CD4-positive, alpha-beta T cell treated with Interleukin-6 at 100 ng/mL for 8 hours (primary cell): ENCODE measurements at places on chromosomes 16 and 17.
A peak's percentile ranks its signal among the peaks of the same experiment; 100 is the strongest.

GRCh38 chr17:2351269-2351668, 14.0 kb downstream of the SGSM2 start:
- no peak for DNase-seq

DNA sequence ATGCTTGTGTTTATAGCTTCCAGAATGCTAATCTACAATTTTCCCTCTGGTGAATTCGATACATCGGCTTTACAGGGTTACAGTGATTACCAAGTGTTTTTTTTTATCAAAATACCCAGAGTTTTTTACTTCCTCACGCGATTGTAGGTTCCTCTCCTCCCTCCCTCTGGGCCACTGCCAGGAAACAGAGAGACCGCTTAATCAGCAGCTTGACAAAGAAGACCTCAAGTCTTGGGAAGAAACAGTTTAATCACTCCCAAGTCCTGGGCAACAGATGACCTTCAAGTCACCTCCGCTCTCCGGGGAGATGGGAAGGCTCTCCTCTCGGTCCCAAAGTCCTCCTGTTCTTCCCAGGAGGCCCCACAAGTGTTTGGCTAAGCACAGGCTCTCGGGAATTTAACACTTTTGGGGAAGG, 23.5 kb downstream of the SMTNL2 start:
- DNase-seq = no peak

DNA sequence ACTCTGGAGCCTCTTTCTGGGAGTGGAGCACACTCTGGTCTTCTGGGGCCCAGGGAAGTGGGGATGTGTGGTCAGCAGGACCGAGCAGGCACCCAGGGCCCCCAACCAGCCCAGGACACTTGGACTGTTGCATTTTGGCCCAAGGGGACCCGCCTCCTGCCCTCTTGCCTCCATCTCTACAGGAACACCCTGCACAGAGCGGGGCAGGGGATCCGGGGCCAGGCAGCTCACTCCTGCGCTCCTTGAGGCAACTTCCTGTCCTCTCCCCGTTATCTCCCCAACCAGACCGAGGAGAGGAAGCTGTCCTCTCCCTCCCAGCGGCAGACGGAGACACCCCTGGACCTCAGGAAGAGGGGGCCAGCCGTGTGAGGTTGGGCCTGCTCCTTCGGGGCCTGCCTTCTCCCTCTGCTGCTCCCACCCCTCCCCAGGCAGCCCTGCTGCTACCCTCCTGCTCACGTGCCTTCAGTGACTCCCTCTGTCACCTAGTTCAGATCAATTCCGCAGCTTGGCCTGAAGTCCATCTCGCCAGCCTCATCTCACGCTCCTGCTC, 10.0 kb upstream of the ATP2A3 start:
- no peak for DNase-seq

- no peak for DNase-seq
These were observed 28.6 kb upstream of the PAFAH1B1 start for GRCh38 chr17:2564877-2565276.

DNA sequence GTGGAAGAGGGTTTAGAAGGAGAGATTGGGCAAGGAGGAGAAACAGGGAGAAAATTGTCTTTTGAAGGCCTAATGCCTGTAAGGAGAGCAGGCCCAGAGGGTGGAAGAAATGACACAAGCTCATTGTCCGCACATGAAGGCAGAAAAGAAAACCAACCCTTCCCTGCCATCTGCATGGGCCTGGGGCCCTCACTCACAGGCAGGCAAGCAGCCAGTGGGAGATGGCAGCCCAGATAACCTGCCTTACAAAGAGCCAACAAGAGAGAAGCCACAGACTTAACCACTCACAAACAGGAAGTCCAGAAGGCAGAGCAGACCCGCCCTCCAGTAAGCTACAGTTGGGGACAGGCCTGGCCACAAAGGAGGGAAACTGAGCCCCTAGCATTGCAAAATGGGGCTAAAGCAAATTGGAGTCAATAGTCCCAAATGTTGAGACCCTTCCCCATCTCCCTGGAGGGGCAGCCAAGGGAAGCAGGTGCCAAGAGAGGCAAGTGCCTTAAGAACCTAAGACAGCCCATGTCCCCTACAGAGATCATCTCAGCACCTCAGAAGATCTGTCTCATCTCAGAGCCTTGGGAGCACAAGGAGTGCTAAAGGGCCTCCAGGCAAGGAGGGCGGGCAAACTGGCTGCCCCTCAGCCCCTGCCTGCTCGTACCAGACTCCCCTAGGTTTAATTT, 7.3 kb upstream of the TSPOAP1 start:
- DNase-seq = peak; percentile 87

GRCh38 chr16:2447920-2448583, 11.9 kb upstream of the TEDC2 start:
- DNase-seq = no peak

GRCh38 chr17:43784628-43785101, 4.4 kb downstream of the CFAP97D1 start:
- no peak for DNase-seq

GRCh38 chr17:62791235-62791734, 16.8 kb downstream of the MARCHF10 start:
- no peak for DNase-seq

GRCh38 chr16:676913-677312, 1.4 kb downstream of the RHBDL1 start:
- DNase-seq = no peak

DNA sequence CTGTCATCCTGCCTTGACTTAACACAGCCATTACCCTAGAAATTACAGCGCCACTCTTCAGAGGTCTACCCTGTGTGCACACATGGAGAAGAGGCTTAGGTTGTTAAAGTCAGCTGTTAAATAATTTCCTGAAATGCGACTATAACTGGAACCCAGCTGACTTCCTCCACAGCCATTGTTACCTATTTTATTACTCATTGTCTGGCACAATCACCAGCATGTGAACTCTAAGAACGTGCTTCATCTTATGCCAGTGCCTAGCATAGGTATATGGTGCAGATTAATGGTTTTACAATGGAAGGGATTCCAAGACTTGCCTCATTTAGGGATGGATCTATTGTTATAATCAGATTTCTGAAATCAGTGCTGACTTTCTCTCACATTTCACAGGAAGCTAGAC, 11.9 kb downstream of the RDM1 start:
- no peak for DNase-seq

GRCh38 chr16:74275031-74275636, 21.5 kb upstream of the PSMD7 start:
- no peak for DNase-seq

- DNase-seq = no peak
These were observed 39.8 kb downstream of the RMI2 start for GRCh38 chr16:11384956-11385586.

GRCh38 chr17:10748531-10749181, 18.8 kb upstream of the TMEM220 start:
- no peak for DNase-seq

DNA sequence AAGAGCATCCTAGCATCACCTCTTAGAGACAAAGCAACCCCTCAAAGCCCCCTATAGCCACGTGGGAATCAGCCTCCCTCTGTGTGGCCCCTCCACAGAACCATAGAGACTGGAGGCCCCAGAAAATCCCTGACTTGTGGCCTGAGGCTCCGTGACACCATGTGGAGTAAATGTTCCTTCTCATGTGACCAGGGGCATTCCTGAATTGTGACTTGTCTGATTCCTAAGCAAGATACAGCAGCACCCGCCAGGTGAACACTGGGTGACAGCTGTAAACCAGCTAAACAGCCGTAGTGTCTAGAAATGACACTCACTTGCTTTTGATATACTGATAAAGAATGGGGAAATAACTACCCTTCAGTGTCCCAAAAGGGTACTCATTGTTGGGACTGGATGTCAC, 79.0 kb downstream of the DYNLRB2 start:
- no peak for DNase-seq

DNA sequence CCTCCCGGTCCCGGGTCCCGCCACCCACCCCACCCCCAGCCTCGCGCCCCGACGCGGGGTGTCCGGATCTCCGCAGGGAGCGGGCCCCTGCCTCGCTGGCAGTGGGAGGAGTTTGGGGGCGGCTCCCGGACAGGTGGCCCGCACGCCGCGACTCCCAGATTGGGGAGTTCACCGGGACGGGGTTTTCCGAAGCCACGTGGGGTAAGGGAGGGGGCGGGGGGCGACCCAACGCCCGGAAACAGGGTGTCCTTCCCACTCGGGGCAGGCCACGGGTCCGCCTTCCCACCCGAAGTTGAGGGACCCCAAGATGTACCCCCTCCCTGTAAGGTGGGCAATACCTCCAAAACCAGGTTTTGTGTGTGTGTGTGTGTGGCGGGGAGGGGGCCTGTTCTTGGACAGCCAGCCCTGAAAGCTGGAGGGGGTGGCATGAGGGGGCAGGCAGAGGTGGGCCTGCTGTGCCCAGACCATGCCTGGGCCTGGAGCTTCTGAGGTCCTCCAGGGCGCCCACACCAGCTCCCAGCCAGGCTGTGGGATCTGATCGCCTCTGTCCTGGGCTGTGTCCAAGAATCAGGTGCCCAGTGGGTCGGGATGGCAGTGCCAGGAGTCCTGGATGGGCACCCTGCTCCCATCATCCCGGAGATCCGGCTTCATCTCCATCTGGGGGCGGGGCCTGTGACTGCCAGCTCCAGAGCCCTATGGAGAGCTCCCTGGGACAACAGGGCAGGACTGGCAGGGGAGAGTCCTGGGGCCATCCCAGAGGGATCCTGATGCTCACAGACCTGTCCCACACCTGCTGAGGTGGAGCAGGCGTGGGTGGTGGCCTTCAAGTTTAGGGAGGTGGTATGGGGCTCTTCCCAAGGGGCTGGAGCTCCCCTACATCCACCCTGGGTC, 767 bp downstream of the SYNGR2 start:
- DNase-seq = peak; percentile 34

GRCh38 chr16:85126705-85127378, 14.6 kb upstream of the CIBAR2 start:
- DNase-seq = no peak

- no peak for DNase-seq
These were observed 54.4 kb upstream of the PABPN1L start for GRCh38 chr16:88920618-88921590.

- DNase-seq = no peak
These were observed 44.9 kb downstream of the SSH2 start for GRCh38 chr17:29885031-29885640.

GRCh38 chr16:78040396-78040795, 18.0 kb downstream of the CLEC3A start:
- no peak for DNase-seq

DNA sequence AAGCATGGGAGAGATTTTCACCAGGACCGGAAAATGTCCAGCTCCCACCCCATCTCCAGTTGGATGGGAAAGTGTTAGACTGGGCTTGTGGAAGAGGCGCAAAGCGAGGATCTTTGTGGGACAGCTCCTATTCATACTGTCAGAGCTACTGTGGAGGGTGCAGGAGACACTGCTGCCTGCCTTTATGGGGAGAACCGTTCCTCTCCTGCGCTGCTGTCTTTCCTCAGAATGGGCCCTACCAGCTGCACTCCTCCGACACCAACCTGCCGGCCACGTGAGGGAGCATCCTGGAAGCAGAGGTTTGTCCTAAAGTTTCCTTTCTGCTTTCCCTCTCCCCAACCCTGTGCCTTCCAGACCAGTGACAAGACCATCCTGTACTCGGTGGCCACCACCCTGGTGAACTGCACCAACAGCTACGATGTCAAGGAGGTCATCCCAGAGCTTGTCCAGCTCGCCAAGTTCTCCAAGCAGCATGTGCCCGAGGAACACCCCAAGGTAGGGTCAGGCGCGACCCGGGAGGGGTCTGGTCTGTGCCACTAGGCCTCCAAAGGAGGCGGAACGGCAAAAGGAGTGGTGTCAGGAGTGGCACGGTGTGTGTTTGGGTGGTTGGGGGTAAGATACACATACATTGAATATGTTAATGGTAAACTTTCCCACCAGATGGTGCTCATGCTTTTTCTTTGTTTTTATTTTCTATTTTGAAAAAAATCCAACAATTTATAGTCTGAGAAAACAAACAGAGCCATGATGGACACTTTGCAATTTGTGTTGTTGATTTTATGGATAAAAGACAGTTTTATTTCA, 23.0 kb downstream of the SLC35G3 start:
- DNase-seq = peak; percentile 62

DNA sequence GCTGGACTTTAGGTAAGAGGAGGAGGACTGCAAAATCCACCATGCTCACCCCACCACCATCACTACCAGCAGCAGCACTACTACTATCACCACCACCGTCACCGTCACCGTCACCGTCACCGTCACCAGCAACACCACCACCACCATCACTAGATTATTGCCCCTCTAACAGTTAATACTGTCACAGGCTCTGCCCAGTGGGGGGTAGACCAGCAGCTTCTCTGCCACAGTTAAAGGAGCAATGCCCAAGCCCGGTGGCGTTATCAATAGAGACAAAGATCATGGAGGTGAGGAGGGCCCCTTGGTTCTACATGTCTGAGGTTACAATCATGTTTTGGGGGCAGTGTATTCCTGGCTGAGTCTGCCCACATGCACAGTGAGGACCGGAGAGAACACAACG, 184.4 kb upstream of the DYNLRB2 start:
- no peak for DNase-seq

DNA sequence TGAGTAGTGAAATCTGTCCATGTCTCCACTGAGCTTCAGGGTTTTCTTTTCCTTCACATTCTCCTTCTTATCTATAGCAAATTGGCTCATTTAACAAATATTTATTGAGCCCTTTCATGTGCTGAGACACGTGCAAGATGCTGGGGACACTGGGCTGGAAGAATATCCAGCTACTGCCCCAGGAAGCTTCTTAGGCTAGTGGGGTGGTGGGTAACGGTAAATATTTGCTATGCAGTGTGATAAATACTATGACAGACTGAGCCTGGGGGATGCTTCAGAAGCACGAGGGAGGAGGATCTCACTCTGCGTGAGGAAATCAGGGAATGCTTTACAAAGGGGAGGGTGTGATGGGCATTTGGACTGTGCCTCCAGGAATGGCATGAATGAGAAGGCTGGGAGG, 524.1 kb downstream of the GRIN2A start:
- no peak for DNase-seq

- DNase-seq = no peak
These were observed 56.2 kb downstream of the TK2 start for GRCh38 chr16:66493490-66494401.

GRCh38 chr17:75173526-75173925, 9.2 kb downstream of the SUMO2 start:
- no peak for DNase-seq

- peak; percentile 90 for DNase-seq
These were observed at the start of gene ZNF747 for GRCh38 chr16:30534368-30535105. Gene ZNF747, minus strand, starts transcription at chr16:30534858. Its CDS starts 179 bp downstream, at chr16:30534679.

GRCh38 chr16:65737831-65738230, 616.0 kb upstream of the CDH11 start:
- no peak for DNase-seq
